ENCODE measurements at places on chromosomes 1 and 21.

- no peak for DNase-seq
Measured at GRCh38 chr1:115682792-115683191, 41.0 kb downstream of the VANGL1 start.

DNA sequence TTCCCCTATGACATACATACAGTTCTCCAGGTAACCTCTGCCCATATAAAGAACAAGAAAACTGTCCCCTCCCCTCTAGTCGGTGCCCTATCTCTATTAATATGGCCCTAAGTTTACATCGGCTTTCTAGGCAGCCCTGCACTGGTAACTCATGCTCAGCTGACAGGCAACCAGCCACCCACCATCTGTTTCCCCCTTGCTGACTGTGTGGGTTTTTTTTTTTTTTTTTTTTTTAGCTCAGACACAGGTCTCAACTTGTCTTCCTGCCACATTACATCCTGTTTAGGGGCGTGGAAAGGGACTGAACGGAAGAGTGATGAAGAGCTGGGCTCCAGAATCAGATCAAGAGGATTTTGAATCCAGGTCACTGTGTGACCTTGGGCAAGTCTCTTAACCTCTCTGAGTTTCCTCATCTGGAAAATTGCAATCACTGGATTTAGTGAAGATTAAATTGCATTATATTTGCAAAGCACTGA is 14.0 kb downstream of the LAPTM5 start:
- no peak for DNase-seq

GRCh38 chr1:244052016-244052727 is 1.1 kb downstream of the ZBTB18 start:
- no peak for DNase-seq

- no peak for DNase-seq
Measured at GRCh38 chr1:210364479-210364878, 35.8 kb downstream of the HHAT start.

DNA sequence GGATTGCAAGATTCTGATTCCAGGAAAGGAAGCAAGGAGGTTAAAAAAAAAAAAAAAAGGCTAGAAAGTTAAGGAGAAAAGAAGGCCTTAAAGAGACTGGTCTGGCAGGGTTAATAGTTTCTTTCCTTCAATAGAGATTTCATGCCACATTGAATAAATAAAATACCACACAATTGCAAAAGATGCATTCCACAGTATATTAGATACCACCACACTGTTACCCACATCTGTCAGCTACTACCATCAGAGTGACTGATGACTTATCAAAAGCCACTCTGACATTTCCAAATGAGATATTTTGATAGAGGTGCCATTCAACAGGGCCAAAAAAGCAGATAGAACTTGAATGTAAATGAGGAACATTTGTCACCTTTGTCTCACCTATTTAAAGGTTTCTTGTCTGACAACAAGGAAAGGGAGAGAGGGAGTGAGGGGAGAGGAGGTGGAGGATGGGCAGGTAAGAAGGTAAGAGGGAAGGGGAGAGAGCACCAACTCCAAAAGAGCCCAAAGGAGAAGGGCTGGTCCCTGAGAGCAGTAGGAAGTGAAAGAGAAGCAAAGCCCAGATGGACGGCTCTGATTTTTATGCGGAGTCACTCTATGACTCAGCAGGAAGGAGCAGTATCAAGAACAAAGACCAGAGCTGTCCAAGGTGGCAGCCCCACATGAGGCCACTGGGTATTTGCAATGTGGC is 38.3 kb downstream of the LRRN2 start:
- DNase-seq, result peak; percentile 2

- no peak for DNase-seq
Measured at GRCh38 chr21:32237021-32237420, 41.8 kb downstream of the MIS18A start.

DNA sequence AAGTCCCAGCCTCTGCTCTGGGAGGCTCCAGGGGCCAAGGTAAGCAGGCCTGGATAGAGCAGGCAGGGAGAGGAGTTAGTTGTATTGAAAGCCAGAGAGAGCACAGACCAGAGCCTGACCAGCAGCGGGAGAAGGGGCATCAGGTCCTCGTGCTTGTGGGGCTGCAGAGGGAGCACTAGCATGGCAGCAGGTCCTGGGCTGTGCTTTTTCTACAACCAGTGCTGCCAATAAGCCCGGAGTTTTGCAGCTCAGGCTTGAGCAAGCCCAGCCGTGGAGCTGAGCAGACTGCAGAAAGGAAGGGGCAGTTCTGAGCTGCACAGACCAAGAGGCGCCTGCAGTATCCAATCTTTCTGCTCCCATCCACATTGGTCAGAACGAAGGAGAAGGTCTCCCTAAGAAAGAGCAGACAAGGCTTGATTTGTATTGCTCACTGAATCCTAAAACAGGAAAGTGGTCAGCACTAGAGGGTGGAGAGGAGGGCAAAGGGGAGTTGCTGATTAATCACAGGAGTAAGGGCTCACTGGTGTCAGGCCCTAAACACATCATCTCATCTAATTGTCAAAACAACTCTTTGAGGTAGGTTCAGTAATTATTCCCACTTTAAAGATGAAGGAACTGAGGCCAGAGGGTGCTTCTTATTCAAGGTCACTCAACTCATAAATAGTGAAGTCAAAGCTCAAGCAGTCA is 2.7 kb downstream of the DENND2D start:
- DNase-seq, result no peak

DNA sequence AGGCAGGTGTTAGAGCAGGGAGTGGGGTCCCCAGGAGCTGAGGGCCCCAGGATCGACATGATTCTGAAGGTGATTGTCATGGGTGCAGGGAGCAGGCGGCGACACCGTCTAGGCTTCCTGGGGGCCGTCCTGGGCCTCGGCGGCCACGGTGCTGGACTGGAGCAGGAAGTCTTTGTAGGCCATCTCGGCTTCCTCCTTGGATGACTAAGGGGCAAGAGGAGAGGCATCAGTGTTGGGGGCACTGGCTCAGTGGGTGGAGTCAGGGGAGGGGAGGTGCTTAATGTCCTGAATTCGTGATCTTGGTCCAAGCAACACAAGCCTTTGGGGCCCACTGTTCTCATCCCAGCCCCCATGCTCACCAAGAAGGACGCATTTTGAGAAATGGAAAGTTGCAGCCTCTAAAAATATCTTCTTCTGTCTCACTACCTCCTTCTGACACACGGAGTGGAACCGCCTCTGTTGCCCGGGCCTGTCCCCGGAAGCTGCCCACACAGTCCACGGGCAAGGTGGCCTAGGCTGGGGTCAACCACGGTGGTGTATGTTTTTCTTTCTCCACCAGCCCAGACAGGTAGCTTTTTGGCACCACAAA is 8.6 kb upstream of the FCMR start:
- no peak for DNase-seq

GRCh38 chr1:171740356-171740863 is 1.5 kb downstream of the VAMP4 start:
- no peak for DNase-seq

GRCh38 chr1:224736619-224737352 is 120.7 kb downstream of the CNIH3 start:
- no peak for DNase-seq

- DNase-seq, result no peak
Measured at GRCh38 chr21:25115021-25115420, 492.3 kb downstream of the MRPL39 start.

GRCh38 chr1:27545271-27545670 is 55.3 kb upstream of the WASF2 start:
- DNase-seq, result no peak

All from BJ (cell line).